ENCODE measurements at places on chromosomes 3 and 15.

DNA sequence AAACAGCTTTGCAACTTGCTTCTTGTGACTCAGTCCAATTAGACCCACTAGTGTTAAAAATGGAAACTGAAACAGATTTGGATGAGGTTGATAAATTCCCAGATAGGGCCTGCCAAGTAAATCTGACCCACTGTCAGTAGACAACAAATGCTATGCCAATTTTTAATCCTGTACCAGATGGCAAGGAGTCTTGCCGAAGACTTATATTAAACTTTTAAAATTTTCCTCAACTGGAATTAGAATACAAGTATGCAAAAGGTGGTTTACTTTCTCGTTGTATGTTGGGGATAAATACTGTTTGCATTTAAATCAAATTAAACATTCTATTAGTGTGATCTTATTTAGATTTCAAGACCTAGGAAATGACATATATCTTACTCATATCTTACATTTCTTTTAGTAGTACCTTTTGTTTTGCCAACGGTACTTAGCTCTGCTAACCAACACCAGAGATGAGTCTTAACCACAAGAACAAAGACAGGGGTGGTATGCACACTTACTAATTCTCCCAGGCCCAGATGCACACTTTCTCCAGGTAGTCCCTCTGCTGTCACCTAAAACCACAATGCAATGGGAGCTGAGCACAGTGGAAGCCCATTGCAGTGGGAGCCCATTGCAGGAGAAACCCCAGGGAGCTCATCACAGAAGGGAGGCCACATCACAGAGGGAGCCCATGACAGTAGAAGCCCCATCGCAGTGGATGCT lies 77.8 kb downstream of the WWTR1 start:
- DNase-seq: no peak

DNA sequence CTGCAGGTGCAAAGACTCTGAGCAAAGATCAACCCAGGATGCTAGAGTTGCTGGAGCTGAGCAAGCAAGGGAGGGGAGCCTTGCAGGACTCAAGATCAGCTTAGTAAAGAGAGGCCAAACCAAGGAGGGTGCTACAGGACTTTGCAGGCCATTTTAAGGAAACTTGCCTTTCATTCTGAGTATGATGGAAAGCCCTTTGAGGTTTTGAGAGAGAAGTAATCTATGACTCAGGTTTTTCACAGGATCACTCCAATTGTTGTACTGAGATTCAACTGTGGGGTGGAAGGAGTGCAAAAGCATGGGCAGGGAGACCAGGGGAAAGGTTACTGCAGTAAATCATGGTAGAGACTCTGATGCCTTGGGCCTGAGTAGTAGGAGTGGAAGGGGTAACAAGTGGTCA lies 260.4 kb upstream of the GPR149 start:
- no peak for DNase-seq

DNA sequence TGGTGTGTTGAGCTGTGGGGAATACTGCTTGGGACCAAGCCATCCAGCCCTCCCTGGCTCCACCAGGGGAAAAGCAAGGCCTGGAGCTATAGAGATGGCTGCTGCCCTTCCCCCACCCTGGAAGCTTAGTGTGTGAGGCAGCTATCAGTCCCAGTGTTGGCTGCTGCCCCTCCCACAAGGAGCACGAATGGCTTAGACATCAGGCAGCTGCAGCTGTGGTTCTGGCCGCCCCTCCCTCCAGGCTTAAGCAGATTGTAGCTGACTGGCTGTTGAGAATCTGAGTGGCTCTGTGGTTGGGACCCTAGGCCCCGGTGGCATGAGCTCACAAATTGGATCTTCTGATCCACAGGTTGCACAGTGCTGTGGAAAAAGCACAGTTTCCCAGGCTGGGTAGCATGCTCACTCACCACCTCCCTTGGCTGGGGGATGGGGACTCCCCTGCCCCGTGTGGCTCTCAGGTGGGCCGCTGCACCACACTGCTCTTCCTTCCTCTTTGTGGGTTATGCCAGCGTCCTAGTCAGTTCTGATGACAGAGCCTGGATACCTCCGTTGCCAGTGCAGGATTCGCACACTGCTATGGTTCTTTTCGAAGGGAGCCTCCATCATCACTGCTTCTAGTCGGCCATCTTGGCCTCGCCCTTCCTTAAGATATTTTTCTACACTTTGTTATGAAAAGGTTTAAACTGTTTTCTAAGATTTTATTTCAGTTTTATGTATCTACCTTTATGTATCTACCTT lies 21.2 kb upstream of the SUCNR1 start:
- no peak for DNase-seq

- DNase-seq: no peak
Observed at GRCh38 chr3:150556792-150557191, 10.2 kb downstream of the EIF2A start.

DNA sequence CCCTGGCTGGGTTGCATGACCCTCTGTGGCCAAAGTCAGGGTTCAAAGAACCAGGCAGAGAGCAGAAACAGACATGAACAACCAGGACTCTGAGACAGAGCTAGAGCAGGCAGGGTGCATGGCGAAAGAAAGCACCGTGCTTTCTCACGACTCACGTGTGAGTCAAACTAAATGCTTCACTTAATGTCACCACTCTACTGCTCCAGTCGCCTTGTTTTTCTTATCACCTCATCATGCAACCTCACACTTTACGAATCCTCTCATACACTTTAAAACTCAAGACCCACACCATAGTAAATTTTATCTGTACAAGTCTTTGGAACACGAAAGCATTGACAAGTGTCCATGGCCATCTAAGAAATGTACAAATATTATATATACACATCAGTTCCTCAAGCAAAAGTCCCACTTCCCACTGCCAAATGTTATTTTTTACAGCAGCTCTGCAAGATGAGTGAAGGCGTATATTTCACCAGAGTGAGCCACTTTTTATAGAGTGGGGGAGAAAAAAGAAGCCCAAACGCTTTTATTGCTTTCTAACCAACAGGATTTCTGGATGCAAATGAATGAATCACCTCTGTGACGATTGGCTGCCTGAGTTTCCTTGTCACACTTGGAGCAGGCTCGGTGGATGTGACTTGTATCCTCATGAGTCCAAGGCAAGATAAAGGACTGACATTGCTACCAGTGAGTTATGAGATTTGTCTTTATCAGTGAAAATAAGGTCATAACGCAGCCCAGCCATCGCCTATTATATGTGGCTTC lies 16.0 kb upstream of the MEGF11 start:
- no peak for DNase-seq

- no peak for DNase-seq
Observed at GRCh38 chr15:90036806-90037510, 35.8 kb downstream of the ZNF710 start.

DNA sequence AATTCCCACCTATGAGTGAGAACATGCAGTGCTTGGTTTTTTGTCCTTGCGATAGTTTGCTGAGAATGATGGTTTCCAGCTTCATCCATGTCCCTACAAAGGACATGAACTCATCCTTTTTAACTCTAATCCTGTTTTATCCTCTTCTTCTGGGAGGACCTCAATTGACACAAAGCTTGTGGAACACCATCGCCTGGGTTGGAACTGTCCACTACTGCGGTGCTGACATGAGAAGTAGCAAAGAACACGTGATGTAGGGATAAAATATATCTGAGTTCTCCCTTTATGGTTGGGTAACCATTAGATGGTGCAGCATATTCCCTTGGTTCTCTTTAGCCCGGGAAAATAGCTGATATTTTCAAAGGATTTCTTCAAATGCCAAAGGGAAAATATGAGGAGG lies 105.3 kb upstream of the TOPAZ1 start:
- DNase-seq: no peak

DNA sequence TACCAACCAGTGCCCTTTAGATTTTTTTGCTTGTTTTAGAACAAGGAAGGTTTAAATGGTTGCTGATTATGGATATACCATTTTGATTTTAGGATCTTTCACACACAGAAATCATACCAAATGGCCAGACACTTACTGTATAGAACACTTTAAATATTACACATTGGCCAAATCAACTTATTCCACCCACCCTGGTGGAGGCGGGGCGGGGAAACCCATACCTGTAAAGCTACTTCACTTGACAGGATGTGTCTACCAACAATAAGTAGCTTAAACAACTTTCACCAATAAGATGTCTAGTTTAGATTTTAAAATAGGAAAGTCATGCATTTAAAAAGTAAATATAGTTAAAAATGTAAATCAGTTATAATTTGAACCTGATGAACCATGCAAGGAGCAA lies 17.0 kb upstream of the SFMBT1 start:
- DNase-seq: no peak

DNA sequence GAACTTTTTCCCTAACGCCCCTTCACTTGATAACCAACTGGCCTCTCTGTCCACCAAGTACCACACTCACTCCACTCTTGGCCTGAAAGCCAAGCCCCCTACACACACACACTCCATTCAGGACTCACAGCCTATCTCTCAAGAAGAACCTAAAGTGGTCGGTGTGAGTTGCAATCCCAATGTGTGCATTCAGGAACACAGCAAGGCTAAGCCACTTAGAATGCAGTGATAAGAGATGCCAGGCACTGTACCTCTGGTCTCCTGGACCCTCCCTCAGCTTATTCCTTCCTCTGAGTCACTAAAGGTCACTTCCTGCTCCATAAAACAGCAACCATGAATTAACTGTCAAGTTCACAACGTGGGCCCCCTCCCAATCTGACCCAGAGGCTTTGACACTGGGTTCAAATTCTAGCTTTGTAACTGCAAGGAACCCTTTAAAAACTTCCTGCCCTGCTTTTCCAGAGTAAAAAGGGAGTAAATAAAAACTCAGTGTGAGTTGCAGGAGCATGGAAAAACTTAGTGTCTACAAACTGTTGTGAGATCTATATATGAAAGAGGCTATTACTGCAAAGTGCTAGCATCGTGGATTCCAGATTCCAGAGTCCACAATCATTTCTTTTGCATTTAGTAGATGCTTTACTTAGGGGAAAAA lies 17.6 kb upstream of the KCNMB3 start:
- DNase-seq: no peak

GRCh38 chr3:48856469-48856868 lies 8.8 kb upstream of the PRKAR2A start:
- DNase-seq: no peak

DNA sequence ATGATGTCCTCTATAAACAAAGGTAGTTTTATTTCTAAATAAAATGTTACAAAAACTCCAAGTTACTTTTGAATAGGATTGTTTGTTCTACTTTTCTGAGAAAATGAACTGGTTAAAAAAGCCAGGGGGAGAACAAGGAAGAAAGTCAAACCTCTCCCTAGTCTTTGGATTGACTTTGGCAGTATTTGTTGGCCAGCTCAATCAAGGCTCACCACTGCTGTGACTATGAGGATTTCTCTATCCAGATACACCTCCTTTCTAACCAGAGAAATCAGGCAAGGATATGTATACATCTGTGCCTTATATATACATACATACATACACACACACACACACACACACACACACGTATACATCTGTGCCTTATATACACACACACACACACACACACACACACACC lies 107.8 kb downstream of the FEZF2 start:
- no peak for DNase-seq

DNA sequence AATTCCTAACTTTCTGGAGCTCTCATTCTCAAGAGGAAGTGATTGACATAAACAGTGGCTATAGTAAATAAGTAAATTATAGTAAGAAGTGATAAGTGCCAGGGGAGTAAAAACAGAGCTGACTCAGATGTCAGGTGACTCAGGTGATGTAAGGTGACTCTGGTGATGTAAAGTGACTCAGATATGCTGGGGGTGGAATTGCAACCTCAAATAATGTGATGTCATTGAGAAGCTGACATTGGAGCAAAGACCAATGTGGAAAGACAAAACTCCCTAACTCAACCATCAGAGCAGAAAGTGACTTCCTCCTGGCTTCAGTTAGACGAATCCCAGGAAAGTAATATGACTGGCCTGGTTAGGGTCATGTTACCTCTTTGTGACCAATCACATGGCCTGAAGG lies 144.2 kb upstream of the SNTN start:
- no peak for DNase-seq

- no peak for DNase-seq
Observed at GRCh38 chr15:92413510-92413909, 19.8 kb downstream of the ST8SIA2 start.

DNA sequence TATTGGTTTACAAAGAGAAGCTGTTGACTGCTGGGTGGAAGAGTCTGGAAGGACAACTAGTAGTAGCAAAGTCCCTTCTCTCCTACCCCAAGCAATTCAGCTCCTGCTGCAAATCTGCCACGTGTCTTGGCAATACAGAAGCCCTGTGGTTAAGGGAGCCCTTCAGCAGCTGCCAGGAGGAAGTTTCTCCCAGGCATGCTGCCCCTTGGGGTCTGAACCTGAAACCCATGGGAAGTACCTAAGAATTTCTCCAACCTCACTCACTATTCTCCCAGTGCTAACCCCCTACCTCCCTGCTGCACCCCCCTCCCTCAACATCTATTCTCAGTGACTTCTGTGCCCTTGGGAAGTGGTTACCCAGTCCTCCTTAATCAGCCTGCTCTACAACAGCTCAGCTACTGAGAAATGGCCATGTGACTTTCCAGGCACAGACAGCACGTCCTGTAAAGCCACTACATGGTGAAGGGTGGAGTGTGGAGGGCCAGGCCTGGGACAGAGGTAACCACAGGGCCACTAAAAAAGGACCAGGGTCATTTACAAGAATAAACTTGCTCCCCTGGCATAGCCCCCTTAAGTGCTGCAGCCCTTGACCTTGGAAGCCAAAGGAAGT lies 316.6 kb downstream of the NTRK3 start:
- DNase-seq: no peak

DNA sequence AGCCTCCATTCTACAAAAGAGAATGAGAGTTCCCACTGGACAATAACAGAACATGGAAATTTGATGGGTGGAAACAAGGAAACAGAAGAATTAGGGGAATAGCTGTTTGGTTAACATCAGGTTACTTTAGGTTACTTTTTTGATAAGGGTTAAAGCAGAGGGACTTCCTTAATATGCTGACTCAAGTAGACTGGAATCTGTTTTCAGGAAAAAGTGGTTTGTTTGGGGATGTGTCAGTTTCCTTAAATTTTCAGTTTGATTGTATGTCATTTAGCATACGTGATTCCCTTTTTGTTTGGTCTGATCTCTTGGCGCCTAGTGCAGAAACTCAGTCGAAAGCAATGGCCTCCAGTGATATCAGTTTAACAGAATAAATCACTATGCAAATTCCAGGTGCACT lies 411.8 kb upstream of the GRM7 start:
- no peak for DNase-seq

All from GOT3 (cell line).